ENCODE measurements at places on chromosomes 6 and 20. TPM values are rescaled to one million over a fixed set of nuclear protein-coding genes. Genes with fewer than 3 reads are reported as not detected.

Gene DNAAF9
- total RNA-seq, result 35.0 TPM

Gene PSORS1C1
- total RNA-seq, result 0.62 TPM

Gene SIRPD
- not detected for total RNA-seq

Gene SLA2
- total RNA-seq, result 0.49 TPM

GRCh38 chr6:91304521-91304920 lies 717.6 kb upstream of the MAP3K7 start:
- DNase-seq, result no peak

DNA sequence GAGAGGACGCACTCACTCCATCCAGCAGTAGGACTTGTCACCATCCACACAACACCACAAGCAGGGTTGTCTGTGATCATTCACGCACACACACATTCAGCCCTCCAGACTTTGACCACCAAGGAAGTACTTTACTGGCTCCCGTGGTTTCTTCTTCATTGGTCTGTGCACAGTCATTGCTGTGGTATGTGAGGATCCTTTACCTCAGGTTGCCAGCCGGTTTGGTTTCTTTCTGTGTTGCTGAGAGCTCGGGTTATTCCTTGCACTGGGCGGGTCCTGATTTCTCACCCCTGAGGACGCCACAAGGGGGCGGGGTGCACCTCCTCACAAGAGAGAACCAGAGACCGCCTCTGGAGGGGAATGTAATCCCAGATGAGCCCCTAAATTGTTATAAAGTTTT lies 11.2 kb downstream of the SLC35A1 start:
- no peak for DNase-seq

DNA sequence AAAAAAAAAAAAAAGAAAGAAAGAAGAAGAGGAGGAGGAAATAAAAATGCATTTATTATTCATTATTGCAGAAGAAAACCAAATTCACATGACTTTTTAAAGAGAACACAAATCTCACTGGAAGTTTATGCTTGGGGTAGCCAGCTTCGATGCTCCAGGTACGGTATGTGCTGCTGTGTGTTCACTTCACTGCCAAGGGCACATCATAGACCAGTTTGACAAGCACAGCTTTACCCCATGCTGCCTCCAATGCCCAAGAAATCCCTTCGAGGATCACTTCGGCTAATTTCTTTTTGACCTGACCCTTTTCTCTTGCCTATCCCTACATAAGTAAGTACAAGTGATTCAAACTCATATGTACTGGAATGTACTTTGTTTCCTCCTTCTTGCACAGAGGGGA lies 41.9 kb upstream of the RBM24 start:
- no peak for DNase-seq

DNA sequence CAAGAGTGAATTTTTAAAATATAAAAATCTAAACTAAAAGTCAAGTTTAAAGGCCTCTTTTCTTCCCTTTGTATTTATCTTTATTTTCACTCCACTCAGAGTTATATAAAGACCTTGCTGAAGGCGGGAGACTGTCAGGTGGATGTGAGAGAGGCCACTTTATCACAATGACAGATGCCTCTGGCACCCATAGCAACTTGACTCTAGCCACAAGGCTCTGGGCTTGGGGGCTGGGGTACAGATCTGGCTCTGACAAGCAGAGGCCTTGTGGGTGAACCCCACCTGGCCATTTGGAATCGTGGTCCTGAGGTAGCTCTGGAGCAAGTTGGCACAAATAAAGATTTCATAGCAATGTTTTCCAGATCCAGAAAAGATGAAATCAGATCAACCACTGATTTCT lies 417.2 kb downstream of the RFPL4B start:
- DNase-seq, result no peak

- no peak for DNase-seq
These were observed 15.6 kb downstream of the LRRN4 start for GRCh38 chr20:6038256-6038655.

- no peak for DNase-seq
These were observed 44.5 kb downstream of the PXDC1 start for GRCh38 chr6:3707024-3707423.

DNA sequence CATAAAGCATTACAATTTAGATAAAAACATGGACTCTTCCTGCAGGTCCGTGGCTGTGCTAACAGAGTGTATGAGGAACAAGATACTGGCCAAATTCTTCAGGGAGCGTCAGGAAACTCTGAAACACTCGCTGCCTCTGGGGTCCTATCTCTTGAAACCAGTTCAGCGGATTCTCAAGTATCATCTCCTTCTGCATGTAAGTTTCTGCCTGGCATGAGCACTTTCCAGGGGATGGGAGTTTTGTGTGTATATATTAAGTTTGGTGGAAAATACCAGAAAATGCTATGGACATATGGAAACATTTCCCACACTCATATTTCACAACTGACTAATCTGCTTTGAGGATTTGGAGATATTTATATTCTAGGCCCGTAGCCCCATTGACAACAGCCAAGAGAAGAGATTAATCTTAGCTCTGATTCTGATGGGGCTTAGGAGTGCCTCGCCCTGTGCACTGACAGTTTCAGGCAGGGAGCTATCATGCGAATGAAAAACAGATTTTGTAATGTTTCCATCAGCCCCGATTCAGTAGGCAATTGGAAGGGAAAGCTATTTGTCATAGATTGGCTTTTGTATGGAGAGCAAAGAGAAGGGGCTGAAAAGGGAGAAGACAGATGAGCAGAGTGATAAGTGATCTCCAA lies 64.7 kb upstream of the MTHFD1L start:
- no peak for DNase-seq

- DNase-seq, result no peak
These were observed 954.0 kb upstream of the MAN1A1 start for GRCh38 chr6:120303527-120303926.

DNA sequence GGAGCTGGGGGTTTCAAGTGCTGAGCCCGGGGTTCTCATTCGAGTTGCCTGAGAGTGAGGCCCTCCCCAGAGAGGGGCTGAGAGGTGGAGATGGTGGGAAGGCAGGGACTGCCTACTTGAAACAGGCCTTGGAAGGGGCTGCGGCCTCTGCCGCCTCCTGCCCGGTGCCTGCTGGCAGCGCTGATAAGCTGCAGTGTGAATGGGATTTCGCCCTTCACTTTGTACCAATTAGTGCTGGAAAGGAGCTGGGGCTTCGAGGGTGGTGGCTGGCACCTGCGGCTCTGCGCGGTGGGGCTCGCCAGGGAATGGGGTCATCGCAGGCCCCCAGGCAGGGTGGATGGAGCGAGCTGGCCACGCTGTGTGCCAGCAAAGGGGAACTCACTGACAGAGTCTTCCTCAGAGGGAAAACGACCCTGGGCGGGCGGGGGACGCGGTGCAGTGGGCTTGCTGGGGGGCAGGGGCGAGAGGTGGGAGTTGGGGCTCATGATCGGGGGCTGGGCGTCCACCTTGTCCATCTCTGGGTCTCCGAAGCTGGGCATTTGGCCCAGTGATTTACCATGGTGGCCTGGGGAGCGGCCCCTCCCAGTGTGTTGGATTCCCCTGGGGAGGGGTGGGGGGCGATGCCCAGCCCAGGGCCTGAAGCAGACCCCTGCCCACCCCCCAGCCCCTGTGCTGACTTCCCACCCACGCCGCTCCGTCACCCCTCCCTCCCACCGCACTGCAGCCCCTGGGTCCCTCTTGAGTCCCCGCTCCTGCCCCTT lies 22.9 kb downstream of the COL20A1 start:
- DNase-seq, result no peak

Data from sciatic nerve (tissue), 2 donors.